ENCODE measurements at places on chromosomes 2 and 18.

DNA sequence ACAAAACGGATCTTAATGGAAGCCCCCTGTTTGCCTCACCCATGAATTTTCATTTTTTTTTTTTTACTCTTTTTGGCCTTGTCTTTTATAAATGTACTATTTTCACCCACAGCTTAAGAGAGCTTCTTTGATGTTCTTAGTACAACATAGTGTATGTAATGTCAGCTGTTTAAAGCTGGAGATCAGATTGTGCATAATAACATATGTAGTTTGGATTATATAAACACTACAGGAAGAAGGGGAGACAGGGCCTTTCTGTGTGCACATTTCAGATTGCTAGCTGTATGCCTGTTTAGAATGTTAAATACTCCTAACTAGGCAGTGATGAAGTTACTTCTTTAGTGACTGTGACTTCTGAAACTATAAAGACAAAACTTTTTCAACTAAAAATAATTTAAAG lies 2.1 kb upstream of the TANC1 start:
- no peak for DNase-seq

GRCh38 chr2:23789012-23789411 lies 137.9 kb downstream of the ATAD2B start:
- DNase-seq, result no peak

GRCh38 chr2:217650229-217650628 lies 352.6 kb downstream of the TNS1 start:
- DNase-seq, result no peak

- DNase-seq, result no peak
Measured at GRCh38 chr2:108988076-108988795, 784 bp downstream of the EDAR start.

DNA sequence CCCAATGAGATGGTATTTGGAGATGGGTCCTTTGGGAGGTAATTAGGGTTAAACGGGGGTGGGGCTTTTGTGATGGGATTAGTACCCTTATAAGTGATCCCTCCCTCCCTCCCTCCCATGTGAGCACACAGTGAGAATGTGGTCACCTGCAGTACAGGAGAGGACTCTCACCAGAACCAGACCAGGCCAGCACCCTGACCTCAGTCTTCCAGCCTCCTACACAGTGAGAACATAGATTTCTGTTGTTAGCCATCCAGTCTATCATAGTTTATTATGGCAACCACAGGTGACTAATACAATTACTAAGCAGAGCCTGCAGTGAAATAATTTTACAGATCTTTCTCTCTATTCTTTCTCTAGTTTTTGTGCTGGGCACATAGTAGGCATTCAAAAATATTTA lies 137.7 kb upstream of the PKDCC start:
- no peak for DNase-seq

DNA sequence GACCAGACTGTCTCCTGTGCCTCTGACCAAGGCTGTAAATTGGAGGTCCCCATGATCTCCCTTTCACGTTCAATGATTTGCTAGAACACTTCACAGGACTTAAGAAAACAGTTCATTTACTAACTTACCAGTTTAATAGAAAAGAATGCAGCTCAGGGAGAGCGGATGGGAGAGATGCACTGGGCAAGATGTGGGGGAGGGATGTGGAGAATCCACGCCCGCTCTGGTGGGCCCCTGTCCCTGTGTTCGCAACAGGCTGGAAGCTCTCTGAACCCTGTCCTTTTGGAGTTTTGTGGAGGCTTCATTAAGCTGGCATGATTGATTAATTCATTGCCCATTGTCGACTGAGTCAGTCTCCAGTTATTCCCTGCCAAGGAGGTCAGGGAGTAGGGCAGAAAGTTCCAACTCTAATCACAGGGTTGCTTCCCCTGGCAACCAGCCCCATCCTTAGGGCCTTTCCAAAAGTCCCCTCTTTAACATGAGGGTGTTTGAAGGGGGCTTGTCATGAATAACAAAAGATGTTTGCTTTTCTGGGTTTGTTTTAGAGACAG lies 257.1 kb downstream of the ACKR3 start:
- DNase-seq, result no peak

- DNase-seq, result no peak
Measured at GRCh38 chr2:15633971-15634346, 42.3 kb downstream of the DDX1 start.

Measured in suppressor macrophage (primary cell).